ENCODE measurements at places on chromosomes 6 and 20. TPM values are rescaled to one million over a fixed set of nuclear protein-coding genes. Genes with fewer than 3 reads are reported as not detected.

The LAMP5 gene
- total RNA-seq = 0.21 TPM

The MYCT1 gene
- 1.6 TPM for total RNA-seq

The APCDD1L gene
- 10.9 TPM for total RNA-seq

The MUC22 gene
- total RNA-seq = not detected

The ADAT2 gene
- 13.7 TPM for total RNA-seq

The SCUBE3 gene
- total RNA-seq = 0.70 TPM

The LAMA4 gene
- total RNA-seq = 4.9 TPM

The MYLIP gene
- 32.4 TPM for total RNA-seq

The TMEM239 gene
- not detected for total RNA-seq

The KCNQ5 gene
- total RNA-seq = 2.3 TPM

The BEND6 gene
- total RNA-seq = 6.7 TPM

The CST3 gene
- total RNA-seq = 51.8 TPM

The LZTS3 gene
- total RNA-seq = 29.4 TPM

The POM121L2 gene
- 0.07 TPM for total RNA-seq

The C6orf52 gene
- total RNA-seq = not detected

The DEK gene
- 213 TPM for total RNA-seq

The PAK5 gene
- 1.1 TPM for total RNA-seq

The LRP11 gene
- 37.1 TPM for total RNA-seq

The SLC16A10 gene
- total RNA-seq = 37.6 TPM

The DEFB124 gene
- total RNA-seq = 0.52 TPM

The OR12D3 gene
- total RNA-seq = not detected

The LPA gene
- 0.17 TPM for total RNA-seq

Data from GM23338 (cell line).